ENCODE measurements at places on chromosomes 16 and 17.

DNA sequence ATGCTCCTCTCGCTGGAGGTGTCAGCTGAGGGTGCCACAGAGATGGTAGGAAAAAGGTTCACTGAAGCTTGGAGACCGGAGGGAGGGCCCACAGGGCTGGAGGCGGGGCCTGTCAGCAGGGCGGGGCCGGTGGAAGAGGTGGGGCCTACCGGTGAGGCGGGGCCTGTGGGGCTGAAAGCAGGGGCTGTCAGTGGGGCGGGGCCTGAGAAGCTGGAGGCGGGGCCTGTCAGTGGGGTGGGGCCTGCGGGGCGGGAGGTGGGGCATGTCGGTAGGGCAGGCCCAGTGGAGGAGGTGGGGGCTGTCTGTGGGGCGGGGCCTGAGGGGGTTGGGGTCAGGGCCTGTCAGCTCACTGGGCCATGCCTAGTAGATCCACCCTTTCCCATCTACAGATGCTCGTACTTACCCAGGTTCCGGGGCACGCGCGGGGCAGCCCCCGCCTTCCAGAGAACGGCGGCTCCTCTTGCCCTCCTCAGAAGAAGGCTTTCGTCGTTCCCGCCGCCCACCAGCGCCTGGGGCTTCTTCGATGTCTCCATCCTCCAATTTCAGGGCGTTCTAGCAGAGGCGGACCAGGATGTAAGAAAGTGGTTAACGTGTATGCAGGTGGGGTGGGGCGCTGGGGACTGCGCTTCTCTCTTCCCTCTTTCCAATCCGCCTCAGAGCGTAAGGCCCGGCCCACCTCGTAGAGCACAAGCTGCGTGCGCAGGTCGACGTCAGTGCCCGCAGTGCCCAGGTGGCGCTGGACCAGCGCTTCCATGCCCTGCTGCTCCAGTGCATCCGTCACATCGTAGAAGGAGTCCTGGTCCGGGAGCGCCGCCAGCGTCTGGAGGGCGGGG, 9.8 kb downstream of the TMEM208 start:
- H3K4me1 ChIP-seq: peaks cover 14% of the 10 kb centered on the region
- H3K4me3 ChIP-seq: no peak overlapping the region
- DNase-seq: no peak
- H3K27ac ChIP-seq: no peak overlapping the region
- H3K36me3 ChIP-seq: no peaks in the 10 kb centered on the region

- peak overlapping the region; percentile 99 for H3K4me3 ChIP-seq
- peak; percentile 29 for DNase-seq
These were observed 1.4 kb downstream of the NFAT5 start for GRCh38 chr16:69566981-69567680.

GRCh38 chr16:29675811-29676643, 3.0 kb upstream of the QPRT start:
- DNase-seq: no peak
- H3K27me3 ChIP-seq: no peaks in the 10 kb centered on the region
- H3K4me1 ChIP-seq: no peaks in the 10 kb centered on the region

- no peaks in the 10 kb centered on the region for H3K36me3 ChIP-seq
- DNase-seq: no peak
- no peak overlapping the region for H3K4me3 ChIP-seq
These were observed 1.6 kb downstream of the HBA1 start for GRCh38 chr16:177981-178667.

DNA sequence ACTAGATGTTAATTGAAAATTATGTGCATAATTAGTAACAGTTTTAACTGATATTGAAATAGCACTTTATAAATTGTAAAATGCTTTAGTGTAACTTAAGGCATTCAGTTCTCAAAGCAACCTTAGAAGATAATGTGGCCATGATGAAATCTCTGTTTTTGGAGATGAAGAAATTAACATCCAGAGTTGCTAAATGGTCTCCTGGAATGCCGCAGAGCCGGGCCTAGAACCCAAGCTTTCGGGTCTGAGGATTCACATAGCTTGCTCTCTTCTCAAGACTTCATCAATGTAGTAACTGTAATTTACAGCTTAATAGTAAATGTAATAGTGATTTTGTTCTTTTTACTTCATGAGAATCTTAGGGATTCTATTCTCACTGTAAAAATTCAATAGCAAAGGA, 272.3 kb downstream of the HS3ST3A1 start:
- no peaks in the 10 kb centered on the region for H3K27me3 ChIP-seq
- no peaks in the 10 kb centered on the region for H3K36me3 ChIP-seq
- DNase-seq: no peak
- no peak overlapping the region for H3K4me3 ChIP-seq

DNA sequence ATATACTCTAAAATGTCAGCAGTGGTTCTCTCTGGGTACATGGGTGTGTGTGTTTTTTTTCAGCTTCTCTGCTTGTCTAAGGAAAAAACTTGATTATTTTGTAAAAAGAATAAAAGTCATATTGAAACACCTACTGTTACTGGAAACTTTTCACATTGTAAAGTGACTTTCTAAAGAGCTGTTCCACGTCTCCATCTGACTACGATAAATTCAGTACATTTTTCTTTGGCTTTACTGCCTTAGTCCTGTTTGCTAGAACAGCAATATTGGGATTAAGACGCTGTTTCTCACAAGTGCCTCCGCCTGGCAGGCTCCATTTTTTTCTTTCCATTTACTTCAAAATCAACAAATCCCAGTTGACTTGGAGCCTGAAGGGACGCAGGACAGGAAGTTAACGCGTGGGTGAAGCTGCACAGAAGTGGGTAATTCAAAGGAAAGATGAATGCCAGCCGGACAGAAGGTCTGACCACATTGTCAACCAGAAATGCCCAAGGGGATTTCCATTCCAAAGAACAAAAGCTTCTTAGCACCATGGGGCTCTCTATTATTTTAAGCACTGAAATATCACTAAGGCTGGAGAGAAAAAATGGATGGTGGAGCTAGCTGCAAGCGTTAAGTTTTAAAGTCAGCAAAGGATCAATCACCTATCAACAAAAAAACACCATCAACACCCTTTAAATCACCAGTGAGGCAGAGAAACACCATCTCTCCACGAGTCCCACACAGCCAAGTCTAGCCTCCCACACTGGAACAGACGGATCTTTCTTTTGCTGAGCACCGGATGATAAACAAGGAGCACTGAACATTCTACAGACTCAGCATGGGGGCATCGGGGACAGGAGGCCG, 8.4 kb downstream of the GLOD4 start:
- no peak overlapping the region for H3K4me3 ChIP-seq
- no peaks in the 10 kb centered on the region for H3K4me1 ChIP-seq
- H3K27me3 ChIP-seq: no peaks in the 10 kb centered on the region
- peaks cover 7% of the 10 kb centered on the region for H3K36me3 ChIP-seq
- no peak for DNase-seq

- no peak overlapping the region for H3K27ac ChIP-seq
- no peaks in the 10 kb centered on the region for H3K36me3 ChIP-seq
These were observed 1519.5 kb downstream of the CDH11 start for GRCh38 chr16:63602206-63602927.

DNA sequence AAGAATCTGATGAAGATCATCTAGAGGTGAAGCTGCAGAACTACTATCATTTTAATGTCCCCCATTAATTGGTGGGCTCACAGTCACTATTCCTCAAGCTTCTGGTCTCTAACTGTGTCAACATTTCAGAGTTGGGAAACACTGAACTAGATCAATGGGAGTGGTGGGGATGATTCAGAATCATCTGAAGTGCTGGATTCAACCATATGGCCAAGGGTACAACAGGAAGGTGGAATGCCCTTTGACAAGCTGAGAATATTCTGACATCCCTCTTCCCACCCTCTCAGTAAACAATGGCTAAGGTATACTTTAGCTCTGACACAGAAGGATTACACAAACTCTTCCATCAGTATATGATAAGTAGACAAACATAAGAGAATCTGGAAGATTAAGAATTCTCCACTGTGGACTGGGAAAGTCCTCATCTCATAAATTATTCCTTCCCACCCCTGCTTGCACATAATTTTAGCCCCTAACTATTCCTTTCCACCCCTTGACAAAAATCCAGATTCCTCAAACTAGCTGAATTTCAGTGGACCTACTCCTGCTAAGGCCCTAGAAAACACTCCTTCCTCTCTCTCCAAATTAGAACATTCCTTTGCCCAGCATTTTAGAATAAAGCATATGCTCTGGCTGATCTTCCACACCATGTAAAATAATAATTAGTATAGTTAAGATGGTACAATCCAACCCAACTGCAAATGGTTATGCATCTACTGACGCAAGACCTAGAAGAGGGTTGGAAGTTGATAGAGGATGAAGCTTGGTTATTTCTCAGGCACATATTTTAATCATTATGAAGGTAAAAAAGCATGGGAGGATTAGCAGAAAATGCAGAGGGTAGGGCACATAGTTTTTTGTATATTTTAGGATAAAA, 16.3 kb upstream of the RFFL start:
- no peaks in the 10 kb centered on the region for H3K4me1 ChIP-seq
- H3K27me3 ChIP-seq: no peaks in the 10 kb centered on the region
- H3K27ac ChIP-seq: no peak overlapping the region
- no peak for DNase-seq

DNA sequence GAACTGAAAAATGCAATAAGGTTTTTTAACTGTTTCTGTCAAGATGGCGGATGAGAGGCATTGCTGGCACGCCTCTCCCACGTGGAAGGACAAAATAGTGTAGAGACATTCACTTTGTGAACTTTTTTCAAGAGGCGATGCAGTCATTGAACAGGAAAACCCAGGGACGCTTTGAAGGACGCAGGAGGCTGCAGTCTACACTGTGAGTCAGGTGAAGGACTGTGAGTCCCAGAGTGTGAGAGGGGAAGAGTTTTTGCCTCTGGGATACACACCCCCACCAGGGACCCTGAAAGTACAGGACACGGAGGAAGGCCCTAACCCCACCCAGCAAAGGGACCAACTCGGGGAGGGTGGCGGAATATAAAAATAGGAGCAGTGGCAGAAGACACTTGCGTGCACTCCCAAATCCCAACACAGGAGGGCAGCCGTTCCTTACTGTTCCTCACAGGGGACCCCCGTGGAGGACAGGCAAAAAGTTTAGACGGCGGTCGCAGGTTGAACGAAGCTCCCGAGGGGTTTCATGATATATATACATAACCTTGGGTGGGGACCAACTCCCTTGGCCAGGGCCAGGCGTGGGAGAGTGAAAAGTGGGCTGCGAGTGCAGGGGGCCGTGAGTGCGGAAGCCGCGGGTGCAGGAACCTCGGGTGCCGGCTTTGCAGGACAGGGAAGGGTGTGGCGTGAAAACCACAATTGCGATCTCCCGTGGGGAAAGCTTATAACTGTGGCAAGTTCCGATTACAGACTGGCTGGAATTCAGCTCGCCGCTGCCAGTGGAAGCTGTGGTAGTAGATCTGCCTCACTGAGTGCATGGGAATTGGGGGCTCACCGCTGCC, 82.0 kb upstream of the ALOX12 start:
- no peaks in the 10 kb centered on the region for H3K4me1 ChIP-seq
- DNase-seq: peak; percentile 46
- H3K4me3 ChIP-seq: no peak overlapping the region
- no peaks in the 10 kb centered on the region for H3K36me3 ChIP-seq
- no peak overlapping the region for H3K27ac ChIP-seq

- DNase-seq: no peak
- peaks cover 34% of the 10 kb centered on the region for H3K36me3 ChIP-seq
- H3K27ac ChIP-seq: peak overlapping the region; percentile 53
- H3K27me3 ChIP-seq: no peaks in the 10 kb centered on the region
These were observed 11.6 kb downstream of the ZACN start for GRCh38 chr17:76090517-76091129.

DNA sequence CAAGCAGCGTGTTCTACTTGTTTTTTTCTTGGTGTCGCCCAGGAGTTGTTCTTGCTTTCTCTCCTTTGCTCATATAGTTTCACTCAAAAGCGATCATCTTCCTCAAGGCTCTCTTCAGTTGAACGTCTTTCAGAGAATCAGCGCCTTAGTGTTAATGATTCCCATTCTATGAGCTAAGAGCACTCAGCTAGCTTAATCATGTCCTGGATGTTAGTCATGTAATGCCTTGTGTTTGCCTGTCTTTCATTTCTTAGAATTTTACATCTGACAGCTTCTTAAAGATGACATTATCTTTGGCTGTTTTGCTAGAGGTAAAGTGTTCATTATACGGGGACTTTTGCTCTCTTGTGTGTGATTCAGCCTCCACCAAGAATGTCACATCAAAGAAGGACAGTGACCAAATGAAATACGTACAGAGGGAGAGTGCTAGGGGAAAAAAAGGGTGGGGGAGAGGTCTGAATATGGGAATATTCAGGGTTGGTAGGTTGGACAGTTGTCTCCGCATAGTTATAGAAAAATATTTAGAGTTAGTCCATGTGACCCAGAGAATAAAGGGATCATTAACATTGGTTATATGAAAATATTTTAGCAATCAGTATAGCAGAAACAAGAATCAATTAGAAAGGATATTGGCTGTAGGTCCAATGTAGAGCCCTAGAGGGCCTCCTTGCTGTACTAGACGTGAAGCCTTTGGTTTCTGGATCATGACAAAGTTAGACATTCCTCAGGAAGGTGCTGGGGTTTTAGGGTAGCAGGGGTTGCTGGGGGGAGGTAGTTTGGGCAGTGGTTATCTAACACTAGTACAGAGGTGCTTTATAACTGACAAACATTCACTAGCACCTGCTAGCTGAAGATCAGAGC, 31.9 kb upstream of the ANKFN1 start:
- no peak for DNase-seq
- no peaks in the 10 kb centered on the region for H3K36me3 ChIP-seq
- H3K27me3 ChIP-seq: no peaks in the 10 kb centered on the region
- H3K4me1 ChIP-seq: no peaks in the 10 kb centered on the region
- no peak overlapping the region for H3K4me3 ChIP-seq
- no peak overlapping the region for H3K27ac ChIP-seq

DNA sequence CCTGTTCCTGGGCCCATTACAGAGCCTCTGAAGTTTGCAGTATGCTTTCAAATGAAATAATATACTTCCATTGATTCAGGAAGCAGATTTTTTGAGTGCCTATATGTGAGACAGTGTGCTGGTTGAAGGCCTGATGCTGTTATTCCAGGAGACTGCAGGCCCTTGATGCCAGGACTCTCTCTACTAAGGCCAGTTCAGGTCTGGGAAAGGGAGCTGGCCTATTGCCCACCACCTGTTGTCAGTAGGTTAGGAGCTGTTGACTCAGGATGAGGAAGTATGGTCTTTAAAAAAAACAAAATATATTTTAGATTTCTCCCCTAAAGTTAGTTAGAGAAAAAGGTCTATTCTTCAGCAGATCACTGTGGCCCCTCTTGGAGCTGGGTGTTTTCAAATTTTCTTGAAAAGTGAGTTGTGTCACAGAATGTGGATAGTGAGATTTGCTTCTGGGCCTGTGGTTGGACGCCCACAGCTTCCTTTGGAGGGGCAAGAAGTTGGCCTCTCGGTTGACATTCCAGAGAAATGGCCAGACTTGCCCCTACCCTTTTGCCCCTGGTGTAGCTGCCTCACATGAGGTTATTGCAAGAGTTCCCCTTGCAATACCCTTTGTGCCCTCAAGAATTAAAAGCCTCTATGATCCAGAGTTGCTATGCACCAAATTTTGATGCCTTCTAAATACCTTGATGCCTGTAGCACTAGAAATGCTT, 7.9 kb downstream of the ESRP2 start:
- H3K36me3 ChIP-seq: peaks cover 4% of the 10 kb centered on the region
- no peak overlapping the region for H3K4me3 ChIP-seq
- H3K27me3 ChIP-seq: no peaks in the 10 kb centered on the region

All from prostate gland (tissue), 2 donors.